ENCODE measurements at places on chromosomes 11 and 22. TPM values are rescaled to one million over a fixed set of nuclear protein-coding genes. Genes with fewer than 3 reads are reported as not detected.

OR8G1 gene
- not detected for total RNA-seq

AMOTL1 gene
- total RNA-seq: 44.4 TPM

KDM4E gene
- not detected for total RNA-seq

LRRC56 gene
- 1.5 TPM for total RNA-seq

DEUP1 gene
- total RNA-seq: 0.82 TPM

SMPD1 gene
- 11.5 TPM for total RNA-seq

IGF2 gene
- total RNA-seq: 65.1 TPM

OR4D6 gene
- not detected for total RNA-seq

OR51E2 gene
- total RNA-seq: 0.18 TPM

ANKK1 gene
- not detected for total RNA-seq

CSTF3 gene
- total RNA-seq: 68.2 TPM

EIF4ENIF1 gene
- total RNA-seq: 14.8 TPM

FOLH1 gene
- total RNA-seq: 5.2 TPM

OMP gene
- 1.1 TPM for total RNA-seq

CASP12 gene
- 0.27 TPM for total RNA-seq

RBMXL2 gene
- 0.64 TPM for total RNA-seq

TIRAP gene
- total RNA-seq: 5.0 TPM

KRTAP5-11 gene
- not detected for total RNA-seq

BBS1 gene
- 64.4 TPM for total RNA-seq

MRPL40 gene
- 6.6 TPM for total RNA-seq

FERMT3 gene
- total RNA-seq: 1.5 TPM

ESRRA gene
- 11.3 TPM for total RNA-seq

EMID1 gene
- total RNA-seq: 8.0 TPM

SLC22A6 gene
- 7.2 TPM for total RNA-seq

HOATZ gene
- total RNA-seq: not detected

SLC22A12 gene
- total RNA-seq: not detected

APOBEC3G gene
- 2.2 TPM for total RNA-seq

TLCD5 gene
- 14.0 TPM for total RNA-seq

ASCL3 gene
- total RNA-seq: not detected

BAIAP2L2 gene
- total RNA-seq: not detected

STARD10 gene
- 14.5 TPM for total RNA-seq

SCGB2A2 gene
- total RNA-seq: not detected

C11orf87 gene
- total RNA-seq: 34.8 TPM

PNPLA5 gene
- not detected for total RNA-seq

MAPK8IP2 gene
- 38.4 TPM for total RNA-seq

KIF18A gene
- 15.0 TPM for total RNA-seq

ALX4 gene
- 4.4 TPM for total RNA-seq

VSIG10L2 gene
- total RNA-seq: not detected

EFCAB6 gene
- 6.2 TPM for total RNA-seq

SULT4A1 gene
- total RNA-seq: 29.7 TPM

GPHA2 gene
- total RNA-seq: not detected

C11orf52 gene
- not detected for total RNA-seq

B3GAT1 gene
- total RNA-seq: 45.7 TPM

MPZL2 gene
- total RNA-seq: 5.7 TPM

MRGPRE gene
- 0.27 TPM for total RNA-seq

HORMAD2 gene
- 0.27 TPM for total RNA-seq

RFPL2 gene
- 0.73 TPM for total RNA-seq

APOL6 gene
- total RNA-seq: 1.2 TPM
